Activated naive CD4-positive, alpha-beta T cell treated with anti-CD3 and anti-CD28 coated beads, Interleukin-2, amount 10 ng/mL, durations not matched to agents 7 days and 5 days (primary cell): ENCODE measurements at places on chromosomes 16 and 17.

DNA sequence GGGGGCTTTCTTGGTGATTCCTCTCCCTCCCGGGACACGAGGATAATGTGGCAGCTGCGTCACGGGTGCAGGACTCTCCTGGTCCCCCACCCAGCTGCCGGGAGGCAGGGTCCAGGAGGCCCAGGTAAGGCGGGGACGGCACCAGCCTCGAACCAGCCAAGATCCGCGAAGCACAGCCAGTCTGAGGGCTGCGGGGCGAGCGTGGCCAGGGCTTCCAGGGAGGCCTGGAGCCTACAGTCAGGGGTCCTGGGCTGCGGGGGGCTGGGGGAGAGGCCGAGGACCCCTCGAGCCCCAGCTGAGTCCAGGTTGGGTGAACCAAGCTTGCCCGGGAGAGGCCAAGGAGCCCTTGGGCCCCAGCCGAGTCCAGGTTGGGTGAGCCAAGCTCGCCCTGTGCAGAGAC, 10.0 kb downstream of the TPSD1 start:
- no peak for DNase-seq

DNA sequence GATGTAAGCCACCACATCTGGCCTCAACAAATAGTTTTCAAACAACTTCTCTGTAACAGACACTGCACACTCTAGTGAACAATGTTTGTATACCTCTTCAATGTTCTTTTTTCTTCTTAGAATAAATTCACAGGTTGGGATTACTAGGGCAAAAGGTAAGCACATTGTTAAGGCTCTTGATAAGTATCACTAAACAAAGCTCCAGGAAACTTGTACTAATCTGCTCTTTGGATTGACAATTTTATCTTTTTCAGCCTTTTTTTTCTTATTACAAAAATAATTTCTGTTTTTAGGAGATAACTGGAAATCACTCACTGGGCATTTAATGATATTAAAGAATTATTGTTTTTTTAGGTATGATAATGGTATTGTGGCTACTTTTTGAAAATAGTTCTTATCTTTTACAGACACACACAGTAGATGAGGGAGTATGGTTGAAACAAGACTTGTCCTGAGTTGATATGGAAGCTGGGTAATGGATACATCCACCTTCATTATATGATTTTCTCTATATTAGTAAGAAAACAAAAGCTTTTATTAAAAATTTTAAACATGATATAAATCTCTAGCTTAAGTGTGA, 7.7 kb upstream of the MPRIP start:
- DNase-seq = no peak

- DNase-seq = no peak
Observed at GRCh38 chr16:77322757-77323156, 112.1 kb downstream of the ADAMTS18 start.

GRCh38 chr17:39757176-39757662, 19.5 kb downstream of the GRB7 start:
- DNase-seq = no peak

DNA sequence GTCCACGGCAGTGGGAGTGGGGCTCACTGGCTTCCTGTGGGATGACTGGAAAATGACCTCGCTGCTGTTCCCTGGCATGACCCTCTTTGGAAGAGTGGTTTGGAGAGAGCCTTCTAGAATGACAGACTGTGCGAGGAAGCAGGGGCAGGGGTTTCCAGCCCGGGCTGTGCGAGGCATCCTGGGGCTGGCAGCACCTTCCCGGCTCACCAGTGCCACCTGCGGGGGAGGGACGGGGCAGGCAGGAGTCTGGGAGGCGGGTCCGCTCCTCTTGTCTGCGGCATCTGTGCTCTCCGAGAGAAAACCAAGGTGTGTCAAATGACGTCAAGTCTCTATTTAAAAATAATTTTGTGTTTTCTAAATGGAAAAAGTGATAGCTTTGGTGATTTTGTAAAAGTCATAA, 7.8 kb upstream of the RNF213 start:
- DNase-seq = peak; percentile 91

GRCh38 chr17:58640202-58640601, 51.6 kb downstream of the TEX14 start:
- no peak for DNase-seq

- DNase-seq = no peak
Observed at GRCh38 chr17:4501295-4501949, 2.7 kb downstream of the SPNS2 start.

DNA sequence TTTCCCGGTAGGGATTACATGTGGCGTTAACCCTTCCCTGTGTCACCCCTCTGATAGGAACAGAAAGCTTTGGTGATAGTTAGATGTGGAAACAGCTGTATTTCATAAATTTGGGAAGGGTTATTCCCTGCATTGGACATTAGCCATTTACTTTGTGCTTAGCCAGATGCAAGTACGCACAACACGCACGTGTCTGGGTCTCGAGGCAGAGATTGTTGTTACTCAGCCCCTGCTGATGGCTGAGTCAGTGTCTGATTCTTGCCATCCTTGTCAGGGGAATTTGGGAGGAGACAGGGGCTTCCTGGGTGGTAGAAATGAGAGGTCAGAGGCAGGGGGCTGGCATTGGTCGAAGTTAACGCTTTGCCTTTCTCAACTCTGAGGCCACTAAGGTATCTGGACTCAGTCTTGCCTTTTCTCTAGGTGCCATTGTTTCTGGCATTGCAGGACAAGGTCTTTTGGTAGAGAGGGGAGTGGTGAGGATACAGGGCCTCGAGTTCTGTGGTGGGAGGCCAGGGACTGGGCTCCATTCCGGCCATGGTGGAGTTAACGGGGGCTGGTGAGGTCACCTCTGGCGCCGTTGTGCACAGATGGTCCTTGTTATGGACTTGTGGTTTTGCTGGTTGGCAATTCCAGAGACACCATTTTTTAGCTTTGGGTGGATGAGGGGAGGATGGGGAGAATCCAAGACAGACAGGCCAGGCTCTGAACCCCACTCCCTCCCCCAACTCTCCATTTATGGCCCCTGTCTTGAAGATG, 8.2 kb downstream of the MMP2 start:
- no peak for DNase-seq

DNA sequence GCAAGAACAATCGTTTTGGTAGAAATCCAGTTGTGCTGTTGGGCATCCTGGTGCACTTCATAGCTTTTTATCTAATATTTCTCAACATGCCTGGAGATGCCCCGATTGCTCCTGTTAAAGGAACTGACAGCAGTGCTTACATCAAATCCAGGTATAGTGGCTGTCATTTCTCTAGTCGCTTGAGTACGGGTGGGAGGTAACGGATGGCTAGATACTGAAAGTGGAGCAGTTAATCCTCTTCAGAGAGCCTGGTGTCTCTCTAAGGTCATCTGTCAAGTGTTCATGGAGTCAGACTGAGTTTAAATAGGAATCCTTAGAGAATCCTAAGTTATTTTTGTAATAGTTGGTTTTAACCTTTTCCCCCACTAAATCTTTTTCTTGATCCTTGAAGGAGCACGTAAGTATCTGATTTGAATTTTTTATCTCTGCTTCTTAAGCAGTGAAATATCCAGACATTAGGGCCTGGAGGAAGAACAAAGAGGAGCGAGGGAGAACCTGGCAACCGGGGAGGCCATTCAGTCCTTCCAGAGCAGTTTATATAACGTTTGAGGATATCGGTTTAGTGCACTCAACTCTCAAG, 37.2 kb downstream of the MFSD11 start:
- DNase-seq = no peak
